CD4-positive, alpha-beta memory T cell (primary cell): ENCODE measurements at places on chromosomes 2 and 18. TPM values are rescaled to one million over a fixed set of nuclear protein-coding genes. Genes with fewer than 3 reads are reported as not detected.

GRCh38 chr2:9814129-9814868 lies 29.0 kb upstream of the TAF1B start:
- no peak for DNase-seq

GRCh38 chr2:136110526-136110925 lies 7.4 kb downstream of the CXCR4 start:
- no peak for DNase-seq

- no peak for DNase-seq
Measured at GRCh38 chr2:11781602-11782001, 35.2 kb downstream of the LPIN1 start.

DNA sequence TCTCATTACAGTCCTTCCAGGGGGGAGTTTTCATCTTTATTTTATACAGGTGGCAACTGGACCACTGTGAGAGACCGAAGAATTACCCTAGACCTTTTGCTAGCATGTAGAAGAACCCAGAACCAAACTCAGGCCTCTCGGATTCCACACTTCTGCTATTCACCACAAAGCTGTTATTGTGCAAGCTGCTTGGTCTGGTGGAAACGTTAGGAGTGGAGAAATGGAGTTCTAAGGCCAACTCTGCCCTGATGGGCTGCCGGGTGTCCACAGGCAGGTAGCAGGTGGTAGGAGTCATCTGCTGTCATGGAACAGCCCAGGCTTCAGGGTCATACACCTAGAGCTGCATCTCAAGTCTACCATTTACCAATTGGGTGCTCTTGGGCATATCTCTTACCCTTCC lies 218.8 kb downstream of the BCL11A start:
- no peak for DNase-seq

GRCh38 chr18:5311301-5311989 lies 15.9 kb upstream of the ZBTB14 start:
- DNase-seq: no peak

DNA sequence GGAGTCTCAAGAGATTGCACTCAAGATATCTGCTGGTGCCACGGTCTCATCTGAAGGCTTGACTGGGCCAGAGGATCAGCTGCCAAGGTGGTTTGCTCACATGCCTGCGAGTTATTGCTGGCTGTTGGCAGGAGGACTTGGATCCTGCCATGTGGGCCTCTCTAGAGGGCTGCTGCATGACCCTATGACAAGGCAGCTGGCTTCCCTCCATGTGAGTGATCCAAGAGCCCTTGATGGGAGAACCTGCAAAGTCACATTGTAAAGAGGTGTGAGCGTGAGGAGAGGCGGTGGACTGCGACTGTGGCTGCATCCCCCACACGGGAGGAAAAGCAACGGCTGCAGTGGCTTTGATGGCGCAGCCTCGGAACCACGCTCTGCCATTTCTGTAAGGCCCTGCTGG lies 4.0 kb upstream of the ALLC start:
- DNase-seq: no peak

- peak; percentile 61 for DNase-seq
Measured at GRCh38 chr2:127106991-127107621, at the start of gene BIN1. Gene BIN1 (minus strand): TSS chr2:127107154. CDS start chr2:127106943, 211 bp downstream.

DNA sequence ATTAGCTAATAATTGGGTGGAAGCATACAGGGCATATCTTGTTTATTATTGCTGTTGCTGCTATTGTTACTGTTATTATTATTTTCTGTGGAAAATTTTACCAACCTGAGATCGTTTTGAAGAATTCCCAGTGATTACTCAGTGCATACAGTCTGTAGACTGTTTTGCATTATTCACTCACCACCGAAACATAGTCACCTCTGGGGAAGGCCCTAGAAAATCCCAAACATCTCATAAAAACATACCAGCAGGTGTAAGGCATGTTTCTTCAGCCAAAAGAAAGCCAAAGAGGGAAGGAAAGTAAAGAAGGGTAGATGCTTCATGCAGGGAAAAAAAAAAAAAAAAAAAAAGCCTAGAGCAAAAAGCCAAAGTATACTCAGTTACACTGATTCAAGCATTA lies 647.7 kb downstream of the BCL11A start:
- DNase-seq: no peak

GRCh38 chr2:232633413-232634205 lies at the start of gene EFHD1:
Gene EFHD1 (plus strand): TSS chr2:232633604. CDS start chr2:232633705, 101 bp downstream.
- DNase-seq: peak; percentile 18

The PMS1 gene
- total RNA-seq: 29.1 TPM

The TXNDC9 gene
- 24.7 TPM for total RNA-seq
